ENCODE measurements at places on chromosomes 3 and 15. TPM values are rescaled to one million over a fixed set of nuclear protein-coding genes. Genes with fewer than 3 reads are reported as not detected.

- DNase-seq, result peak; percentile 81
- H3K4me3 ChIP-seq, result no peak overlapping the region
- no peaks in the 10 kb centered on the region for H3K36me3 ChIP-seq
- no peaks in the 10 kb centered on the region for H3K27me3 ChIP-seq
- H3K27ac ChIP-seq, result peak overlapping the region; percentile 38
Observed at GRCh38 chr3:66615643-66616301, 115.0 kb upstream of the LRIG1 start.

DNA sequence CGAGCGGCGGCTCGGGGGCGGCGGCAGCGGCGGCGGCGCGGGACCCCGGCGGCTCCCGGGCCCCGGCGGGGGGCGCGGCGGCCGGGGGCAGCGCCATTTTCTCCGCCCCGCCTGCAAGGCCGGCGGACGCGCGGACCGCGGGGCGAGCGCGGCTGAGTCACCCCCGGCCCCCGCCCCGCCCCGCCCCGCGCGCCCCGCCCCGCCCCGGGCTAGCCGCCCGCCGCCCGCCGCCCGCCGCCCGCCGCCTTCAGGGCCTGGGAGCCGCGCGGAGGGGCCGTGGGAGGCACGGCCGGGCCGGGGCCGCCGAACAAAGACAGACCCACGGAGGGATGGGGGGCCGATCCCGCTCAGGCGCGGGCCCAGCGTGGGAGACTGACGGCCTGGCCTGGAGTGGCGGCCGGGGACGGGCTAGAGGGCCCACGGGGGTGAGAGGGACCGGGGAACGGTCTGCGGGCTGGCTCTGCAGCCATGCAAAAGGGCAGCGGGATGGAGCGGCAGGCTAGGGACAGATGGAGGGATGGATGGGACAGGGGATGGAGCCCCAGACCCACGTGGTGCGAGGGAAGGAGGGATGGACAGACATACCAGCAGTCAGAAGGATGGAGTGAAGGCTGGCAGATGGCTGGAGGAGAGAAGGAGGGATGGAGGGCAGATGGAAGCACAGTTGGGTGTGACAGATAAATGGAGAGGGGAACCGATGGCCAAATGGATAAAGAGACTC is at the start of gene EIF4E3:
Gene EIF4E3 (minus strand): TSS at position 132 of the 721 bp plus-strand sequence. CDS start 35 bp downstream, at position 97.
- peaks cover 2% of the 10 kb centered on the region for H3K4me1 ChIP-seq
- H3K4me3 ChIP-seq, result peak within 1 kb of the TSS; percentile 70
- DNase-seq, result peak; percentile 4
- H3K27ac ChIP-seq, result no peak within 1 kb of the TSS
- H3K27me3 ChIP-seq, result peaks cover 59% of the 10 kb centered on the region

DNA sequence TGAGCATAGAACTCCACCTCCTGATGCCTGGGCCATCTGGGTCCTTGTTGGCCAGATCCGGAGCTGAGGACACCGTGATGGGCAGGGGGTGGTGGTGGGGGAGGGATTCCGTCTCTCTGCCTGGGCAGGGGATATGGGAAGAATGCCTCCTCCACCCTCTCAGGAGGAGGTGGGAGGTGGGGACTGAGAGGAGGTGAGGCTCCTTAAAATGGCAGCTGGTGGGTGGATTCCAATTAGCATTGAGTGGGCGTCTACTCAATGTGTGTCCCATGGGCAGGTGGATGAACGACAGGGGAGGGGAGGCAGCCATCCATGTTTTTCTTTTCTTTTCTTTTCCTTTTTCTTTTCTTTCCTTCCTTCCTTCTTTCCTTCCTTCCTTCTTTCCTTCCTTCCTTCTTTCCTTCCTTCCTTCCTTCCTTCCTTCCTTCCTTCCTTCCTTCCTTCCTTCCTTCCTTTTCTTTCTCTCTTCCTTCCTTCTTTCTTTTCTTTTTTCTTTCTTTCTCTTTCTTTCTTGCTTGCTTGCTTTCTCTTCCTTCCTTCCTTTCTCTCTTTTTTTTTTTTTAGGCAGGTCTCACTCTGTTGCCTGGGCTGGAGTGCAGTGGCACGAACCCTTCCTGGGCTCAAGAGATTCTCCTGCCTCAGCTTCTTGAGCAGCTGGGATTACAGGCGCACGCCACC is 5.0 kb downstream of the SLC28A1 start:
- H3K36me3 ChIP-seq, result no peaks in the 10 kb centered on the region
- H3K4me1 ChIP-seq, result no peaks in the 10 kb centered on the region
- DNase-seq, result no peak
- no peak overlapping the region for H3K4me3 ChIP-seq

- H3K4me1 ChIP-seq, result no peaks in the 10 kb centered on the region
- DNase-seq, result no peak
- no peak overlapping the region for H3K27ac ChIP-seq
- H3K27me3 ChIP-seq, result no peaks in the 10 kb centered on the region
Observed at GRCh38 chr3:3919316-3919715, 120.1 kb downstream of the LRRN1 start.

DNA sequence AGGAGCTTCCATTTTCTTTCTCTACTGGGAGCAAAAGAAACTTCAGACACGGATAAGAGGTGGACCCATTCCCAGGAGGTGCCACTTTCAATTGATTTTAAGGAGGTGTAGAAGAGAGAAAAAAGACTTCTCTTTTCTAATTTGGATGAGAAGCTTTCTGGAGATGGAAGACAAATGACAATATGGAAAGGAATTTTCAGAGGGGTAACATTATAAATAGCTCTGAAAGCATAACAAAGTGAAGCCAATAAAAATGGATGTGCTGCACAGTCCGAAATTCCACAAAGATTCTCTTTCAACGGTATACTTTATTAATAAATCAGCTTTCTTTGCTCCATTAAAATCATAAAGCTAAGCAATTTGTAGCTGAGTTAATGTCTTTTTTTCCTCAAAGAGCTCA is 607.2 kb upstream of the MDFIC2 start:
- no peak overlapping the region for H3K4me3 ChIP-seq
- H3K4me1 ChIP-seq, result no peaks in the 10 kb centered on the region
- no peak for DNase-seq
- H3K36me3 ChIP-seq, result no peaks in the 10 kb centered on the region
- no peak overlapping the region for H3K27ac ChIP-seq

- H3K4me1 ChIP-seq, result no peaks in the 10 kb centered on the region
- H3K36me3 ChIP-seq, result no peaks in the 10 kb centered on the region
- H3K27ac ChIP-seq, result no peak overlapping the region
- no peak overlapping the region for H3K4me3 ChIP-seq
Observed at GRCh38 chr3:57805674-57806073, 49.6 kb downstream of the SLMAP start.

DNA sequence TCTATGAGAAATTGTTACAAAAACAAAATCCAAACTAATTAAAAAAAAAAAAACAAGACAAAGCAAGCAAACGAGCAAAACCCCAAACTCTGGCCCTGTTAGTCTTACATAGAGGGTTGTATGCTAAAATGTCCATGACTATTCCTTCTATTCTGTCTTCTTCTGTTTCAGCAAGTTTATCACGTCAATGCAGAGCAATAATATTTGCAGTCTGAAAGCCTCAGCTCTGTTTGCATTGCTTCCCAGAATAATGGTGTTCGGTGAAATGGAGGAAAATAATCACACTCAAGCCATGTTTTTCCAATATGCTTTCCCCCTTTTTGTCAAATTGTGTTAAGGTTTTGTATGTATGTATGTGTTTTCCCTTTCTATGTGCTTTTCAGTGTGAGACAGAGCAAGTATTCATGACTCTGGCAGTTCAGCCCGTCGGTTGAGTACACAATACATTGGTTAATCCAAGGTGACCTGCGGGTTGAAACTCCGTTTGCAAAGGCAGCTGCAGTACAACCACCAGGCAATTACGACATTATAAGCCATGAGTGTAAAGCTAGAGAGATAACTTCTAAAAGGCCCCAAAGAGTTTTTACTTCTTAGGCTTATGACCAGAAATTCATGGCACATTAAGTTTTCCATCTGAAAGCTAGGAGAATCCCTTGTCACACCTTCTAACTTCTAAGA is 34.9 kb upstream of the MAGI1 start:
- no peak overlapping the region for H3K27ac ChIP-seq
- no peak for DNase-seq

DNA sequence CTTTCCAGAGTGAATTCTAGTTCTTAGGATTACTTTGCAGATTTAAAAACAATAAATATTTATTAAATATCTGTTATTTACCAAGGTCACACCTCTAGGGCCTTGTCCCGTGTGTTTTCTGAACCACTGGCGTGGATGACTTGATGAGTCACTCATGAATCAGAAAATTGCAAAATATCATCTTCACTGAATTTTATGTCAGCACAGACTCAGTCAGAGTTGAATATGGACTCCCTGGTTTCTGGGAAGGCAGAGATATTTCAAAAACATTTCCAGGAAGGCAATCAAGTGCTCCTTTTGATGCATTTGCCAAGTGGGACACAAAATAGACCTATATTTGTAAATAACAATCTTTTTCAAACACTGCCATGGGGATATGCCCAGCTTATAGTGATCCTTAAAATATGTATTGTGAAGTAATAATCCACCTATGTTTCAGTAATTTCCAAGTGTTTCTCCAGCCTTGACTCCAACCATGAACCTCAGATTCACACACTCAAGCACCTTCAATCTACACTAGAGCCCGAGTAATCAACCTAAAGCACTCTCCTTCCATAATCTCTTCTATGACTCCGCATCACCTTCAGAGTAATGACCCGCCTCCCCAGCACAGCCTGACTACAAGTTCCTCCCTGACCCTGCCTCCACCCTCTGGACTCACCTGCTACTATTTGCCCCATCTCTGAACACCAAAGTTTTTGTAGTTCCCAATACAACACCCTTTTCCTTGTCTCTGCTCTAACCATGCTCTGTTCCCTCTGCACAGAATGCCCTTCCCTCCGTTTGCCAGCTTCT is 24.3 kb downstream of the DPH3 start:
- H3K4me1 ChIP-seq, result peaks cover 18% of the 10 kb centered on the region
- H3K4me3 ChIP-seq, result no peak overlapping the region
- no peaks in the 10 kb centered on the region for H3K27me3 ChIP-seq
- no peaks in the 10 kb centered on the region for H3K36me3 ChIP-seq
- peak overlapping the region; percentile 76 for H3K27ac ChIP-seq
- DNase-seq, result peak; percentile 81

DNA sequence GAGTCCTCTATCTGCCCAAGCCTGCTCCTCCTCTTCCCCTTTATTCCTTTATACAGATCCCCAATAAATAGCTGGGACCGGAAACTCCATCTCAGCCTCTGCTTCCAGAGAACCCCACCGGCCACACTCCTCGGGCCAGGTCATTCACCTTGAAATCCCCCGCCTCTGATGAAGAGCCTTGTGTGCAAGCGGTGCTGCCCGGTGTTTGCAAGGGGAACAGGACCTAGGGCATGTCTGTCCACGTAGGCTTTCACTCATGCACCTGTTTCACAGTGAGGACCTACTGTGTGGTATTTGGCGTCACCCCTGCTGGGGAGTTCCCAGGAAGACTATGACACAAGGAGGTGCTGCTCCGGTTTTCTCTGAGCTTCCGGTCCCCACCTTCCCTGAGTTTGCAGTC is 54.0 kb downstream of the WNT7A start:
- H3K4me1 ChIP-seq, result no peaks in the 10 kb centered on the region
- DNase-seq, result no peak
- no peak overlapping the region for H3K27ac ChIP-seq
- H3K27me3 ChIP-seq, result no peaks in the 10 kb centered on the region
- H3K36me3 ChIP-seq, result no peaks in the 10 kb centered on the region

DNA sequence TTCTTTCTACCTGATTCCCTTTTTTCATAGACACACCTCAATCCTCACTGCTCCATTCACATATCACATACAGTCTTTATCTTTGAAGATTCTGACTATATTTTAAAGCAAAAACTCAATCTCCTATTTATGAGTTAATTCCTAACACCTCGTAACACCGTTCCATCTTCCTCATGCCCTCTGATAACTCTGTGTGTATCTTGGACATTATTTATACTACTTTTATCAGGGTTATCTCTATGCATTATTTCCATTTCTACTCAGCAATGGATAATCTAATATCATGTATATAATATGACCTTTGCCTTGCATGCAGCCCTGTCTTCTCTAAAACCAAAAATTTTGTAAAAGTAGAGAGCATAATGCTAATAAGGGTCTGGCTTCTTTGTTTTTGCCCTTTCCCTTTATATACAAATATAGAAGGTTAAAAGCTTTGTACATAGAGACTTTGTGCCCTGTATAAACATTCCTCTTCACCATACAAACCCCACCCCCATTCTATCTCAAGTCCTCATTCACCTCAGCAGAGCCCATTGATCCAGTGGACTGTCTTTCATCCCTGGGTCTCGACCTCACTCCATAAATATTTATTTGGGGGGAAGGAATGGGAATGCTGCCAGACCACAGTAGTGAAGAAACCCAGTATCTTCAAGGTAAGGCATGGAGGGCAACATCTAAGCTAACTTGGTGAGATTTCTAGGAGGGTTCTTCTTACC is 21.8 kb downstream of the TRIM42 start:
- H3K27me3 ChIP-seq, result no peaks in the 10 kb centered on the region
- DNase-seq, result no peak
- H3K27ac ChIP-seq, result no peak overlapping the region
- no peaks in the 10 kb centered on the region for H3K36me3 ChIP-seq
- no peaks in the 10 kb centered on the region for H3K4me1 ChIP-seq
- H3K4me3 ChIP-seq, result no peak overlapping the region

- no peaks in the 10 kb centered on the region for H3K4me1 ChIP-seq
- H3K27me3 ChIP-seq, result no peaks in the 10 kb centered on the region
- no peak overlapping the region for H3K4me3 ChIP-seq
- DNase-seq, result no peak
Observed at GRCh38 chr3:143924522-143925285, 46.9 kb upstream of the DIPK2A start.

DNA sequence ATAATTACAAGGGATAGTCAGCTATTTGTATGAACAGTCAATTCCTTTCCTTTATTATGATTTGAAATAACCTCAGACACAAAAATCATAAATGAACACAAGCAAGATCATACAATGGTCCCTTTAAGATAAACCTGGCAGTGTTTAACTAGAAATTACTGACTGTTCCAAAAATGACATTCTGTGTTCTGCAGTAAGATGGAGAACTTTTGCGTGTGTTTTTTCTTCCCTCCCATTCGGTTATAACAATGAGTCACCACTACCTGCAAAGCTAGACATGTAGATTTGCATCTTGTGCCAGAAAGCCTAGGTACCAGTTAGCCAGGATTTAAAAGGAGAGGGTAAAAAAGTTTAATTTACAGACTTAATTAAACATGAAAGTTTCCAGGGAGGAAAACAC is 248.2 kb upstream of the ADAMTS9 start:
- H3K4me3 ChIP-seq, result no peak overlapping the region
- no peaks in the 10 kb centered on the region for H3K36me3 ChIP-seq
- no peaks in the 10 kb centered on the region for H3K27me3 ChIP-seq
- no peak for DNase-seq

Gene CA12
- total RNA-seq, result 33.7 TPM

Gene ZNF502
- total RNA-seq, result 5.7 TPM

Gene CPLX3
- total RNA-seq, result not detected

Measured in IMR-90 (cell line).